Glutamatergic neuron (in vitro differentiated cells): ENCODE measurements at places on chromosomes 12 and 14. TPM values are rescaled to one million over a fixed set of nuclear protein-coding genes. Genes with fewer than 3 reads are reported as not detected.

GLS2 gene
- 0.91 TPM for total RNA-seq

DNA sequence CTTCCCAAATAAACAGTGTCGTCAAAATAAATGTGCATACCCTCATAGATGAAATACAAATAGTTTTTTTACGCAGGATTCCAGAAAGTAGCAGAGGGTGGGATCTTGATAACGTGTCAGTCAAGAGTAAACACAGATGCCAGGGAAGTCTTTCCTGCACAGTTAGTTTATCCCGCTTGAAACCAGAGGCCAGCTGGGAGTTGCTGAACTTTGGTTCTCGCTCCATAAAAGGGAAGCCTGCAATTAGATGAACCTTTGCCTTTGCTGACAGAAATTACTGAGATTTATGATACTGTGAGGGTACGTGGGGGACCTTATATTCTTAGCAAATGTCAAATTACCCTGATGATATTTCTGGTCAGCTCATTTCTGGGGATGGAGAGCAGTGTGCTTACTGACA lies 18.9 kb downstream of the FAR2 start:
- DNase-seq = no peak

DNA sequence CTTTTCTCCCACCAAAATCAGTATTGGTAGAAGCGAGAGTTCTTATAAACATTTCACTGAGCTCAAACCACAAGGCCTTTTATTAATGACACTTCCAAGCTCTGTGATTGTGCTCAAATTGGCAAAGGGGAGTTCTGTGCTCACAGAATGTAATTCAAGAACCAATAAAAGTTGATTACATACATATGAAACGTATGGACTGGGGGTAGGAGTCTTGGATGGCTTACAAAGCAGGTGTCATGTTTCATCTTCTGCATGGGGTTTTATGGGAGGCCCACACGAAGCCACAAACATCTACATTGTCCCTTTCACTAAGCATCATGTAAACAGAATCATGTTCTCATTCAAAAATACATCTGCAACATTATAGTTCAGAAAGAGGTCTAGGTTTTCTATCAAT lies 828.3 kb downstream of the VRK1 start:
- DNase-seq = no peak

KRT6C gene
- total RNA-seq = not detected

GRCh38 chr14:95287176-95287754 lies 32.4 kb downstream of the CLMN start:
- DNase-seq = no peak
